ENCODE measurements at places on chromosomes 16 and 17. TPM values are rescaled to one million over a fixed set of nuclear protein-coding genes. Genes with fewer than 3 reads are reported as not detected.

SSTR5 gene
- not detected for total RNA-seq

DNA sequence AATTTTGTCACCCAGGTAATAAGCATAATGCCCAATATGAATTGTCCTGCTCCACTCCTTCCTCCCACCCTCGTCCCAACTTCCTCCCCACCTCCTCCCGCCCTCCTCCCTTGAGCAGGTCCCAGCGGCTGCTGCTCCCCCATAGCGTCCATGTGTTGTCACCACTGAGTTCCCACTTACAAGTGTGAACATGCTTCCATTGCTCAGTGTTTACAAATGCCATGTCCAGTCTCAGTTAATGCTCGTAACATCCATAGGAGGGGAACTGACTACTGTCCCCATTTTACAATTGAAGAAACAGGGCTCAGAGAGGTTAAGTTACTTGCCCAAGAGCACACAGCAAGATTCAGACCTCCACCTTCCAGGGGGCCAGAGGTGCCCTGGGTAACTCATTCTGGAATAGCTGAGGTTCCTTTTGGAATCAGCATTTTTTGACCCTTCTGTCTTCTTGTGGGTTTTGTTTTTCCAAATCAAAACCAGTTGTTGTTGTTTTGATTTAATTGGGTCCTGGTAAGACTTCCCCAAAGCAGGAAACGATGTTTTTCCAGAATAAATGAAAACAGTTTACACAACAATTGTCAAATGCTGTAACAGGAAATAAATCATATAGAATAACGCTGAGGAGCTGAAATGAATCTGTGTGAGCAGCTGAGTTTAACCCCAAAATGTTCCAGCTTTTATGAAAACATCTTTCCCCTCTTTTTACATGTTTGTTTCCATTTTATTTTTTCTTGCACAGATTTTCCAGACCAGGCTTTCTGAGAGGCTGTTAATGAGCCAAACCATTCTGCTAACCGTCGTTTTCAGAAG, 73.9 kb downstream of the ZDHHC7 start:
- peaks cover 41% of the 10 kb centered on the region for H3K4me1 ChIP-seq
- peaks cover 9% of the 10 kb centered on the region for H3K27me3 ChIP-seq
- H3K36me3 ChIP-seq, result no peaks in the 10 kb centered on the region
- no peak overlapping the region for H3K27ac ChIP-seq

- DNase-seq, result no peak
- no peak overlapping the region for H3K4me3 ChIP-seq
- H3K4me1 ChIP-seq, result no peaks in the 10 kb centered on the region
- peaks cover 82% of the 10 kb centered on the region for H3K36me3 ChIP-seq
- H3K27me3 ChIP-seq, result no peaks in the 10 kb centered on the region
These were observed 42.4 kb upstream of the GSG1L start for GRCh38 chr16:28105954-28106353.

GRCh38 chr17:18378205-18378505, 577 bp downstream of the EVPLL start:
- H3K4me1 ChIP-seq, result no peaks in the 10 kb centered on the region
- no peak for DNase-seq
- no peaks in the 10 kb centered on the region for H3K36me3 ChIP-seq
- H3K27ac ChIP-seq, result no peak overlapping the region
- no peak overlapping the region for H3K4me3 ChIP-seq

DNA sequence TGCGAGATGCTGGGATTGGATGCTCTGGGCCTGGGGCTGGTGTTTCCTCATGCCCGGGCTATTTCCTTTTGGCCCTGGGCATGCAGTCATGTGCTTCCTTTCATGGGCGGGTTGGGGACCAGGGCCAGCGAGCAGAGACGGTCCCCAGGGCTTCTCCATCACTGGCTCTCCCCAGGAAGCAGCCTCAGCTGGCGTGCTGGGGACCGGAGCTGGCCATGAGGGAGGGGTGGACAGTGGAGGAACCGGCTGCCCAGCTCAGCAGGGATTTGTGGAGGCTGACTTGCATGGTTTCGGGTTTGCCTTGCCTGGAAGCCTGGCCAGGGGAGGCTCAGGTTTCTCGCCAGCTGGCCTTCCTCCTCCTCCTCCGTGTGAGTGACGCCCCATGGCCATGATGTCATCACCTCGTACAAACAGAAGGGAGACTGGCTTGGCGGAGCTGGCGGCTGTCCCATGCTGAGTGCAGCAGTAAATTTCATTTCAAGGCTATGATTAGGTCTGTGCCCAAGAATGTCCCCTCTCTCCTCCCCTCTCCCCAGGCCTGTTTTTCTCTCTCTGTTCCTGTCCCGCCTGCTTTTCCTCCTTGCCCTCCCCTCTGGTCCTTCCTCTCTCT, 8.9 kb upstream of the TIMP2 start:
- H3K4me1 ChIP-seq, result peaks cover 53% of the 10 kb centered on the region
- no peak overlapping the region for H3K4me3 ChIP-seq
- peak; percentile 99 for DNase-seq
- H3K27me3 ChIP-seq, result peaks cover 3% of the 10 kb centered on the region
- peak overlapping the region; percentile 90 for H3K27ac ChIP-seq

- no peak overlapping the region for H3K27ac ChIP-seq
- DNase-seq, result no peak
- peaks cover 36% of the 10 kb centered on the region for H3K4me1 ChIP-seq
- H3K27me3 ChIP-seq, result no peaks in the 10 kb centered on the region
- H3K36me3 ChIP-seq, result peaks cover 11% of the 10 kb centered on the region
These were observed 129.7 kb upstream of the CHMP6 start for GRCh38 chr17:80861892-80862291.

DNA sequence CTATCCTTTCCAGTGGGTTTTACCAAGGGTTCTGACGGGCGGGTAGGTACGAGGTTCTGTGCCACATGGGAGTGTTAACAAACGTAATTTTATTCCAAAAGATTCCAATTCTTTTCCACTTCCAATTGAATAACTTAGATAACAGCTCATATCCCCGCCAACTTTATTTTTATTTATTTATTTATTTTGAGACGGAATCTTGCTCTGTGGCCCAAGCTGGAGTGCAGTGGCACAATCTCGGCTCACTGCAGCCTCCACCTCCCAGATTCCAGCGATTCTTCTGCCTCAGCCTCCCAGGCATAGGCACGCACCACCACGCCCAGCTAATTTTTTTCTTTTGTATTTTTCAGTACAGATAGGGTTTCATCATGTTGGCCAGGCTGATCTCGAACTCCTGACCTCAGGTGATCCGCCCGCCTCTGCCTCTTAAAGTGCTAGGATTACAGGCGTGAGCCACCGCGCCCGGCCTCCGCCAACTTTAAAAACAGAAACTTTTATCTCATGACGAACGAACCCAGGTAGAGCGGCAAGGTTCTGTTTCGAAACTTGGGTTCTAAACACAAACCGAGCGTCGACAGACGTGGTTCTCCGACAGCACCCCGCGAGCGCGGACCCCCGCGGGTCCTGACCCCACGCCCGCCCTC, 613 bp downstream of the ECI1 start:
- H3K4me1 ChIP-seq, result peaks cover 16% of the 10 kb centered on the region
- H3K36me3 ChIP-seq, result peaks cover 55% of the 10 kb centered on the region
- H3K27me3 ChIP-seq, result no peaks in the 10 kb centered on the region
- DNase-seq, result no peak
- H3K4me3 ChIP-seq, result peak overlapping the region; percentile 68

- no peaks in the 10 kb centered on the region for H3K4me1 ChIP-seq
- no peak overlapping the region for H3K4me3 ChIP-seq
- no peaks in the 10 kb centered on the region for H3K36me3 ChIP-seq
- H3K27ac ChIP-seq, result no peak overlapping the region
These were observed 638.2 kb upstream of the SOX9 start for GRCh38 chr17:71482625-71483024.

- no peak overlapping the region for H3K27ac ChIP-seq
- H3K36me3 ChIP-seq, result no peaks in the 10 kb centered on the region
- peaks cover 13% of the 10 kb centered on the region for H3K4me1 ChIP-seq
These were observed 1.1 kb upstream of the GNAO1 start for GRCh38 chr16:56190048-56190676.

GRCh38 chr17:50213026-50214022, 11.9 kb upstream of the COL1A1 start:
- no peaks in the 10 kb centered on the region for H3K36me3 ChIP-seq
- peak; percentile 45 for DNase-seq
- H3K4me1 ChIP-seq, result peaks cover 57% of the 10 kb centered on the region
- H3K27me3 ChIP-seq, result peaks cover 15% of the 10 kb centered on the region
- no peak overlapping the region for H3K4me3 ChIP-seq
- H3K27ac ChIP-seq, result no peak overlapping the region

DNA sequence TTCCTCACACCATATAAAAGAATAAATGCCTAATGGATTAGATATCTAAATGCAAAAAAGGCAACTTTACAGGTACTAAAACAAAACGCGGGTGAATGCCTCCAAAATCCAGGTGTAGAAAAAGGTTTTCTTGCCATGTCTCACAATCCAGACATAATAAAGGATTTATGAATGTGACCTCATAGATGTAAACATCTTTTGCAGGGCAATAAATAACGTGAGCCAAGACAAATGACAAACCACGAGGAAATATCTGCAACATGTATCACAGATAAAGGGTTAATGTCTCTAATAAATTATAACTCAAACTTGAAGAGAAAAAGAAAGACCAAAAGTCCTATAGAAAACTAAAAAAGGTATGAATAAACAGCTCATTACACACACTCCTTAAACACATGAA, 180.7 kb downstream of the PARN start:
- no peak for DNase-seq
- H3K36me3 ChIP-seq, result no peaks in the 10 kb centered on the region
- H3K27me3 ChIP-seq, result no peaks in the 10 kb centered on the region
- H3K27ac ChIP-seq, result no peak overlapping the region
- peaks cover 4% of the 10 kb centered on the region for H3K4me1 ChIP-seq

SLC5A10 gene
- not detected for total RNA-seq

DNA sequence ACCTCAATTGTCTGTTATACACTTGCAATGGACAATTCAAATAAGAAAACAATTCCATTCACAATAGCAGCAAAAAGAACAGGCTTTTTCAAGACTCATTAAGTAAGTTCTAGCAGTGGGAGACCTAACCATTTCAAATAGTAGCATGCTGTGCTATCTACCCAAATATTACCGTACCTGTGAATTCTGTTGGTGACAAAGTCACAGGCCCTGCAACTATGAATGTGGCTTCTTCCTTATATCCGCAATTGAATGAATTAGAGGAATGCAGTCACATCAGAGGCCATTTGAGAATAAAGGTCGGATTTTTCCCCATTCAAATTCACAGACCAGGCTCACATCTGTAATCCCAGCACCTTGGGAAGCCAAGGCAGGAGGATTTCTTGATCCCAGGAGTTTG, 800 bp upstream of the NME4 start:
- H3K27ac ChIP-seq, result no peak overlapping the region
- DNase-seq, result no peak
- no peaks in the 10 kb centered on the region for H3K27me3 ChIP-seq
- H3K36me3 ChIP-seq, result peaks cover 15% of the 10 kb centered on the region
- H3K4me3 ChIP-seq, result no peak overlapping the region

DNA sequence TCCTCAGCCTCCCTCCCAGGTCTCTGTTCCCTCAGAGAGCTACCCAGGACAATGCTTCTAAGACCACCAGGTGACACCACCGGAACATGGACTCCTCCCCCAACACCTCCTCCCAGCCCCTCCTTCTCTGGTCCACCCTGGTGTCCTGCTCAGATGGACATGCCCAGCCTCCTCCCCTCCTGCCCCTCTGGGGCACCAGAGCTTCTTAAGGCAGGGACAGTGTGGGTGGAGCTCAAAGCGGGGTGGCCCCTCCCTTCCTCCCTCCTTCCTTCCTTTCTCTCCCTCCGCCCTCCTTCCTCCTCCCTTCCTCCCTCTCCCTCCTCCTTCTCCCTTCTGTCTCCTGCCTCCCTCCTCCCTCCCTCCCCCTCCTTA, 22.7 kb downstream of the TRPV3 start:
- H3K36me3 ChIP-seq, result no peaks in the 10 kb centered on the region
- DNase-seq, result peak; percentile 67
- no peak overlapping the region for H3K27ac ChIP-seq
- H3K27me3 ChIP-seq, result peaks cover 6% of the 10 kb centered on the region
- H3K4me3 ChIP-seq, result no peak overlapping the region

TPSG1 gene
- not detected for total RNA-seq

UMOD gene
- not detected for total RNA-seq

DNA sequence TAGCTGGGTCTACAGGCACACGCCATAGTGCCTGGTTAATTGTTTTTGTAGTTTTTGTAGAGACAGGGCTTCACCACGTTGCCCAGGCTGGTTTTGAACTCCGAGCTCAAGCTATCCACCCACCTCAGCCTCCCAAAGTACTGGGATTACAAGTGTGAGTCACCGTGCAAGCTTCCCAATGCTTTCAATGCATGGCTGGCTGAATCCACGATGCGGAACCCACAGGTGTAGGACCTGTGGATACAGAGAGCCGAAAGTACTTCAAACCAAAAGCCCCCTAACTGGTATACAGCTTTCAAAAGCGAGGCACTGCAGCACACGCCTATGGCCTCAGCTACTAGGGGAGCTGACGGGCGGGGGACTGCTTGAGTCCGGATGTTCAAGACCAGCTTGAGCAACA, 44.8 kb downstream of the METTL16 start:
- H3K27me3 ChIP-seq, result no peaks in the 10 kb centered on the region
- H3K36me3 ChIP-seq, result peaks cover 56% of the 10 kb centered on the region
- no peak overlapping the region for H3K4me3 ChIP-seq
- DNase-seq, result no peak

ACSM2A gene
- total RNA-seq, result 0.09 TPM

DNA sequence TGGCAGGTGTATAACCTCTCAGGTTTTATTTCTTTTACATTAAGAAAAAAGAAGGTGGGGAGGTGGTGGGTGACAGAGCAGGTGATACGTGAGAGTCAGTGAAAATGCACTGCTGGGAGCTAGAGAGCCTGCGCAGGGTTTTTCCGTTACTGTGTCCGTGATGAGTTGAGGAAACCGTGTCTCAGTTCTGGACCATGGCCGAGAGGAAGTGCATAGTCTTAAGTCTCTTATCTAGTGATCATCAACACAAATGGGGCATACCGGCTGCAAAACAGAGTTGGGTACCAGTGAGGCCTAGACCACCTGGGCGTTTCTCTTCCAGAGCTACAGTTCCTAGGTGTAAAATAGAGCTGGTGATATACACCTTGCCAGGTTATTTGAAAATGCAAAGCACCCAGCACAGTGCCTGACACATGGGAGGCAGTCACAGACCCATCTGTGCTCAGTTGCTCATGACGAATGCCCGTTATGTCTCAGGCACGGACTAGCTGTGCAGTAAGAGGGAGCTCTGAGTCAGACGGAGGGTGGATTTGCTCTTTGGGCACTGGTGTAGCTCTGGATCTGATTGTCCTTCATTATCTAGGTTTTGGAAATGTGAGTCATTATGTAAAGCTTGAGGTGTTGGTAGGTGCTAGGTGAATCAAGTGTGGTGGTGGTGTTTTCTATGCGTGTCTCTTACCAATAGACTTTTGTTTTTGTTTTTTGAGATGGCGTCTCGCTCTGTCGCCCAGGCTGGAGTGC, 60.9 kb downstream of the RPTOR start:
- H3K4me3 ChIP-seq, result no peak overlapping the region
- no peak for DNase-seq
- no peaks in the 10 kb centered on the region for H3K36me3 ChIP-seq
- H3K27ac ChIP-seq, result no peak overlapping the region

DNA sequence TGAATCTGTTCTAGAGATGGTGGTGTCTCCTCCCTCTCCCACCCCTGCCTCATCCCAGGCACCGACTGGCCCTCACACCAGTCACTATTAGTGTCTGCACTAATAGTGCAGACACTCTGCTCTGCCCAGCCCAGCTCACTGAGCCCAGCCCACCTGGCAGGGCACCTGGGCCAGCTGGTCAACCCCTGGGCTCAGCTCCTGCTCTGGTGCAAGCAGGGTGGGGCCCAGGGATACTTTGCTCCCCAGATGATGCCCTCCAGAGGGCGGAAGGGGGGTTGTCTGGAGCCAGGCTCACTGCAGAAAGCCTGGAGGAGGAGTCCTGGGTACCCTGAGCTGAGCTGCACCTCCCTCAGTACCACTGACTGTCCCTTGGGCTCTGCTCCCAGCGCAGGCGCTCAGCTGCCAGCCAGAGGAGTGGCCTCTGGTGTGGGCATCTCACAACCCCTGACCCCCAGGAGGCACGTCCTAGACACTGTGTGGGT, 14.5 kb downstream of the RAB11FIP4 start:
- DNase-seq, result no peak
- H3K36me3 ChIP-seq, result no peaks in the 10 kb centered on the region
- H3K27me3 ChIP-seq, result peaks cover 4% of the 10 kb centered on the region
- no peaks in the 10 kb centered on the region for H3K4me1 ChIP-seq
- no peak overlapping the region for H3K27ac ChIP-seq
